Stimulated activated CD4-positive, alpha-beta T cell treated with anti-CD3 and anti-CD28 coated beads, Interleukin-15, amount 100 ng/mL, for 1 hour (primary cell): ENCODE measurements at places on chromosomes 3 and 15.

- peak; percentile 62 for DNase-seq
Measured at GRCh38 chr15:41621200-41622193, 38.7 kb upstream of the MGA start.

GRCh38 chr3:185693985-185694653 lies 108.0 kb downstream of the SENP2 start:
- no peak for DNase-seq

DNA sequence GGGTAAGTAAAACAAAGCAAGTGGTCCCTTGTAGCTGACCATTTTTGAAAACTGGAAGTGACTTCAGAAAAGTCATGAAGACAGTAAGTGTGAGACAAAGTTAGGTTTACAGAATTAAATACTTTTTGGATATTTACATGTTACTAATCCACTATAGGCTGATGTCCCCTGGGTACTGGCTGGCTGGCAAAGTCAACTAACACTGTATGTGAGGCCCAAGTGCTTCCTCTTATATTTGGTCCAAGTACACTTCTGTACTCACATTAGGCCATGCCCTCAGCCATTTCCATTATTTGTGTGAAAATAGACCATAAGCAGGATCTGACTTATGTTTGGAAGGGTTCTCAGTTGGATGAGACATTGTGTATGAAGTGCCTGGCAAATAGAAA lies 5.5 kb upstream of the LEKR1 start:
- no peak for DNase-seq

DNA sequence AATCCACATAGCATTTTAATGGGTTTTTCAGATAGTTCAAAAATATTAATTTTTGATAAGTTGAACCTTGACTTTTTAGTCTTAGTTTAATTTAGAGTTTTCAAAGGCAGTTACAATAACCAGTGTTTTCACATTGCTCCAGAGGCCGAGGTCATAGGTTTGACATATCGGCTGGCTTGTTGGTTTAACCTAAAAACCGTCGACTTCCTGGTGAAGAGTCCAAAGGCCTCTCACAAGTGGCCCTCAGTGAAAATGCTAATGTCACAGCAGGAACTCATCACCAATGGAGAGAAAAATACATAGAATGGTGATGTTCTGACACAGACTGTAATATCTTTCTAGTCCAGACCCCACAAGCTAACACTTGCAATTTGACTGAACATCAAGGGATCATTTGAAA lies 642.3 kb downstream of the PLOD2 start:
- no peak for DNase-seq

DNA sequence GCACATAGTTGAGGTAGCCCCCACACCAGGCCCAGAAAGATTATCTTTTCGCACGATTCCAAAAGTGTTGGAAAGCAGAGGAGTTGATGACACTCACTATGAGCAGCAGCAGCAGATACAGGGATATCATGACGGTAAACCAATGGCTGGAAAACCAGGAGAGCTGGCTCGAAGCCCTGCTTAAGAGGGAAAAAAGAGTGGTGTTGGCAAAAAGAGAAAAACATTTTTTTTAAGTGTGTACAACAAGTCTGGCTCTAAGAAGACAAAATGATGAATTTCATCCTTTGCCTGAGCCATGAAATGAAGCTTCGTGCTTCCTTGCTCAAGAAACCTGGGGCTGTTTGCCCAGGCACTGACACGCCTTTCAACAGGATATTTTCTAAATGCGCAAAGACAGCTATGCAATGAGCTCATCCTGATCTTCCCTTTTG lies 27.3 kb downstream of the PARP16 start:
- no peak for DNase-seq

DNA sequence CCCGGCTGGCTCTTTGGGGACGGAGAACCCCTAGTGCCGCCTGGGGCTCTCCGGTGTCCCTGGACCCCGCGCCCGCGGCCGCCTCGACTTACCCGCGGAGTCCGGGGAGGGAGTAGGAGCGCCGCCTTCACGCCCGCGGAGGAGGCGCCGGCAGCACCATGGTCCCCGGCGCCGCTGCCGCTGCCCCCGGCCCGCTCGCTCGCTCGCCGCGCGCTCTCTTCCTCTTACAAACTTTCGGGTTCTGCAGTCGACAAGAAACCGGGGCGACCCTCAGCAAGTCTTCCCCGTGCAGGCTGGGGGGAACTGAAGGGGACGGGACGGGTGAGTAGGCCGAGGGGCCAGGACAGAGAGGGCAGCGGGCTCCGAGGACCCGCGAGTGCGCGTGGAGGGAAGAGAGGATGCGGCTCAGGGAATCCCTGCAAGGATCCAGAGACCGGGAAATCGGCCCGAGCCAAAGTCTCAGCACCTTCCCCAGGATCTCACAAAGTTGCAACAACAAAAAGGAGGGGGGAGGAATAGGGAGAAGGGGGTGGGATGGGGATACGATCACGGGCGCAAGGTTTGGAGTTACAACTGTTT lies 2.0 kb downstream of the FOXP1 start:
- no peak for DNase-seq
